ENCODE measurements at places on chromosomes 5 and 9.

GRCh38 chr5:54440456-54440893 lies 15.0 kb upstream of the HSPB3 start:
- no peak for DNase-seq

DNA sequence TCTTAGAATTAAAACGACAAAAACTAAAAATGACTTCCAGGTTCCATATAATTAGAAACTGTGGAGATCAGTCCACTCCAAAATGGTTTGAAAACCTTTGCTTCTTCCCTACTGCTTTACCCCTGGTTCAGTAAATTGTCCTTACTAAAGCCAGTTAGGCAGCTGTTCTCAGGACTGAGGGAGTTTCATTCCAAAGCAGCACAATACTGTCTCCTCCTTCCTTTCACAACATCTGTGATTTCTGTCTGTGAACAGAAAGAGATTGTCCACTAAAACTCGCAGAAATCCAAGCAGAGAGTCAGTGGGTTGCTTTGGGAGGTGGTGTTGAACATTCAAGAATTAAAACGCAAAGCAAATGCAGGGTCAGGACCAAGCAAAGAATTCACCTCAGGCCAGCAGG lies 740.8 kb upstream of the ZNF608 start:
- DNase-seq, result no peak

GRCh38 chr9:98154678-98155077 lies 35.7 kb upstream of the TRIM14 start:
- DNase-seq, result no peak

- no peak for DNase-seq
Observed at GRCh38 chr9:1034271-1034670, 15.9 kb upstream of the DMRT2 start.

- DNase-seq, result no peak
Observed at GRCh38 chr5:177426566-177427210, at the start of gene GRK6. GRK6 (plus strand) TSS chr5:177426676; CDS start chr5:177426846, 170 bp downstream.

GRCh38 chr9:95484225-95484624 lies 32.5 kb downstream of the PTCH1 start:
- DNase-seq, result no peak

DNA sequence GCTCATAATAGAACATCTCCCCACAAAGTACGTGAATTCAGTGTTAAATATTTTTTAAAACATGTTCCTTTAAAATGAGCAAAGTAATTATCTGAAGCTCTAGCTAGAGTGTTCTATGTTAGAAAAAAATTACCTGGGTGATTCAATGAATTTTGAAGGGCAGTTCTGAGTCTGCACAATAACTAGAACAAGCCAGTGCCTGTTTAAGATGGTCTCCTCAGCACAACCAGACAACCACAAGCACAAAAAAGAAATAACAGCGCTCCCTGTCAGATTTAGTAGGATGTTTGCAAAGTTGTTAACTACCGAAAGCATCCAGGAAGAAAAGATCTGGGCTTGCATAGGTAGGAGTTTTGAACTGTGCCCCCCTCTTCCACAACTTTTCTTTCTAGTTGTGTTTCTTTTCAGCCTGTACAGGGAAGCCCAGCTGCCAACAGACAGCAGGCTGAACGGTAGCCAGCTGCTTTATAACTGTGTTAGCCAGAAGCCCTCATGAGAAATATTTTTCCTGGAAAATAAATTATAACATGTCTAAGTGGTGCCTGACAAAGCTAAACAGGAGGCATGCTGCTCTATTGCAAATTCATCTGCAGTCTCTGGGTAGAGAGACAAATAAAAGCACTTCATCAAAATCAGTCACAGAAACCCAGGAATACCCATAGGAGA lies 1026.9 kb downstream of the MAT2B start:
- no peak for DNase-seq

GRCh38 chr9:95075700-95076099 lies 241.8 kb downstream of the FANCC start:
- no peak for DNase-seq

DNA sequence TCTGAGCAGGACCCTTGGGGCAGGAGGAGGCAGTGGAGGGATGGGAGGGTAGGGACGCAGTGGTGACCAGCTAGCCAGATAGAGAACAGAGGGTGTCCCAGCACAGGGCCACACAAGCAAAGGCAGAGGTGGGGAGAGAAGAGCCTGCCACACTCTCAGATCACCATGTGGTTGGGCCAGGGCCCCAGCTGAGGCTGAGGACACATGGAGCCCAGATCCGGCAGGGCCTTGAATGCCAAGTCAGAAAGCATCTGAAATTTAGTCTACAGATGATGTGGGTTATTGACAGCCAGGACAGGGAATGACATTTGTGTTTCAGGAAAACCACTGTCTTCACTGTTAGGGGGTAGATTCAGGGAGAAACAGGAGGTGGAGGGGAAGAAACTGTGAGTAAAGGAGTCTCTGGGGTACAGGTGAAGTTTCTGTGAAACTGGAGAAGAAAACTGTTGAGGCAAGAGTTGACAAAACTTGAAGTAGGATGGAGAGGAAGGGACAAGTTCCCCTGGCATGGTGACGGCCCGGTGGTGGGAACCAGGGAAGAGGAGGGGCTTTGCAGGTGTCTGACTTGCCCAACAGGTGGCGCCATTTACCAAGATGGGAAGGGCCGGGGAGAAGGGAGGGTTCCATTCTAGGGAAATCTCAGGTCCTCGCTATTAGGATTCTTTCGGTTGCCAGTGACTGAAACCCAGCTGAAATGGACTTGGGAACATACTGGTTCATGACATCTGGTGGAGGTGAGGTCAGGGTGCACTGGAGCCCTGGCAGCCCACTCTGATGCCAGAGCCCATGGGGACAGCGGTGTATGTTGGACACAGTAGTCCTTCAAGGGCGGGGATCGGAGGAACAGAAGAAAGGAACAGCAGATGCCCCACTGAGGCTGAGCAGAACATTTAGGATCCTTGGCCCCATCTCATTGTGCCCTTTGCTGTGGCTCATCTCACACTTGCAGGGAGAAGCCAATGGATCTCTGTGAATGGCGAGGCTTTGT lies 100.1 kb downstream of the KCNIP1 start:
- peak; percentile 4 for DNase-seq

- peak; percentile 3 for DNase-seq
Observed at GRCh38 chr9:132412089-132412488, 2.1 kb downstream of the CFAP77 start.

DNA sequence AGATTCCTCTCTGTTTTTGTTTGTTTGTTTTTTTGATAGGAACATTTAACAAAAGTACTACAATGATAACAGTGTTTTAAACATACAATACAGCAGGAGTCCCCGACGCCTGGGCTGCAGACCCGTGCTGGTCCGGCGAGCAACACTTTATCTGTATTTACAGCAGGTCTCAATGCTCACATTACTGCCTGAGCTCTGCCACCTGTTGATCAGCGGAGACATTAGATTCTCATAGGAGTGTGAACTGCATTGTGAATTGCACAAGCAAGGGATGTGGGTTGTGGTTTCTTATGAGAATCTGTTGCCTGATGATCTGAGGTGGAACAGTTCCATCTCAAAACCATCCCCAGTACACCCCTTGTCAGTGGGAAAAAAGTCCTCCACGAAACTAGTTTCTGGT lies 1068.5 kb upstream of the CDH10 start:
- no peak for DNase-seq

GRCh38 chr5:38509185-38509584 lies 47.3 kb downstream of the LIFR start:
- peak; percentile 47 for DNase-seq

- no peak for DNase-seq
Observed at GRCh38 chr9:8963885-8964284, 1164.3 kb upstream of the DMAC1 start.

DNA sequence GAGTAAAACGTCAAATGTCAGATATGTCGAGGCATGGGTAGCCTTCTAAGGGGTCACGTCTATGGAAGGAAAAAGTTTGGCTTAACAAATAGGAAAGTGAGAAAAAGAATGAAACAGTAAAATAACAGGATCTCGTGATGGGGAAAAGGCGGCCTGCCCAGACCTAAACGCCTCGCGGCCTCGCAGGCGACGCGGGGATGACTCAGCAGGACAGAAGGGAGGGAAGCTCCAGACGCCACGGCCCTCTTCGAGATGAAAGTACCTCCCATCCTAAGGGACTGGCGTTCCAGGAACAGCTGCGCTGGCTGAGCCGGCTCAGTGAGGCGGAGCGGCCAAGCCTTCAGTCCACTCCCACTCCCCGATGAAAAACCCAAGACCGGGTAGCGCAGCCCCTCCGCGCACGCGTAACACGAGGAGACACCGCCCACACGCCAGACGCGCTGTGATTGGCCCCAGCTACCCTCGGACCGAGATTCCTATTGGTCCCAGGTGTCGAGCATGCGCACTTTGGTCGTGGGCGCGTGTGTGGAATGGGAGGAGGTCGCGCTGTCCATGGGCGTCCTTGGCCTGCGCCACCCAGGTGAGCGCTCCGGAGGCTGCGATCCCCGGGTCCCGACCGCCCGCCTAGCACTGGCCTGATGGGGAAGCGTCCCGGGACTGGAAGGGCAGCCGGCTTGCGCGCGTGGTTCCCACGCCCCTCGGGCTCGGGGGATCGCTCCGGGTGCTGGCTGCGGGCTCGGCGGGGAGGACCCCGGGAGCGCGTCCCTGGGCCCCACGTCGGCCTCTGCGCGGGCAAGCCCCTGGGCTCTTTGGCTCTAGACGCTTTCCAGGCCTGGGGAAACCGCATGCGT lies 588.5 kb downstream of the MTRR start:
- peak; percentile 99 for DNase-seq

DNA sequence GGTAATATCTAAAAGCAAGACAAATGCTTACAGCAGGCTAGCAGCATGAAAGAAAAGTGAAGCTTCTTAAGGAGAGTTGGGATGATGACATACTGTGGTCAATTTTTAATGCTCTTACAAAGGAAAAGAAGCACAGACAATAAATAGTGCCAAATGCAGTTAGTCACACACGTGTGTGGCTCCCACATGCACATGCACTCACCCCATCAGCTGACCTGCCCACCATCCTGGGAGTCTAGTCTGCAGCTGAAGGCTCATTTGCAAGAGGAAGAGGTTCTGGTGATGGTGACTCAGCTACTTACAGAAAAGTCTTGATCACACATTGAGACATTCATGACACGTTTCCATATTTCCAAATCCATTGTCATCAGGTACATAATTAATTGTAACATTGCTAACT lies 129.3 kb downstream of the MRPL36 start:
- peak; percentile 27 for DNase-seq

- DNase-seq, result no peak
Observed at GRCh38 chr9:14352503-14352902, 38.6 kb upstream of the NFIB start.

GRCh38 chr5:17238521-17239041 lies 21.1 kb downstream of the BASP1 start:
- peak; percentile 82 for DNase-seq

GRCh38 chr5:135539430-135540005 lies 3.8 kb upstream of the NEUROG1 start:
- no peak for DNase-seq

DNA sequence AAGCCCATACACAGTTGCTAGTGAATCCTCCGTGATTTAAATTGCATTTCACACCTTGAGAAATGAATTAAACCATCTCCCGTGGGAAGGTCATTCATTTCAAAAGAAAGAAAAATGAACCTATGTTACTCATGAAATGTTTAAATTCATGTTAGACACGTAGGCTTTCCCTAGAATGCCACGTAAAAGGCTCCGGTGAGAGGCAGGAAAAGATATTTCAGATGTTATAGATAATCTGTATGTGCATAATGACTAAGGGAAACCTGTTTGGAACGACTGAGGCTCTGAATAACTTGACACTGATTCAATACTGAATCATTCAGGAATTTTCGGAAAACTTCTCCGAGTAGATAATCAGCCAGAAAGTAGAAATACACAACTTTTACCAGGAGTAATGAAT lies 134.3 kb upstream of the ICE1 start:
- DNase-seq, result peak; percentile 8

GRCh38 chr5:98432378-98432777 lies 341.1 kb upstream of the RGMB start:
- no peak for DNase-seq

GRCh38 chr9:2228132-2228531 lies 213.0 kb downstream of the SMARCA2 start:
- DNase-seq, result no peak

DNA sequence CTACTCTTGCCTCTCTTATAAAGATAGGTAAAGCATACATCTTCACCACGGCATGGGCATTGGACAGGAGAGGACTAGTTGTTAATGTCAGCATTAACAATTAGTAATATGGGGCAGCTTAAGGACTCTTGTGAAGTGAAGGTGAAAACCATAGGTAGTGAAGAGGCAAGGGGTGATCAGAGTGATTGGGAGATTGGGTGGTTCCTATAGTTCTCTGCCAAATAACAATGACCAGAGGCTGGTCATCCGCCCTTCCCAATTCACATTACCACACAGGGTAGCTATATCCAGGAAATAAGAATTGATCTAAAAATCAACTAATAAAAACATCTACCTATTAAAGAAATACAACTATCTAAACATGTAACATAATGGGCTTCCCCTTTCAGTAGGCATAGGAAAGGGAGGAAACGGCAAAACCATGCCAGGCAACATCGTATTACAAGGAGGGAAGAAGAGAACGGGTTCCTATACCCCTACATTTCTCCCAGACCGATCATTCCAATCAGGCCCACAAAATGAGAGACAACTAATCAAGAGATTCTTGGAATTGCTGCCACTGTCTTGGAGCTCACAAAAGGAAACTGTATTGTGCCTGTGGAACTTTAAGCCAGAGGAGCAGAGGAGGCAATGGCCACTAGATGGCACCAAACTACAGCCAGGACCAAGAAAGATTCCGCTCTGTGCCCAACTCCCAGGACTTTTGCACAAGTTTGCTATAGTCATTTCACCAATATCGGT lies 121.6 kb downstream of the FBXL17 start:
- DNase-seq, result peak; percentile 74

DNA sequence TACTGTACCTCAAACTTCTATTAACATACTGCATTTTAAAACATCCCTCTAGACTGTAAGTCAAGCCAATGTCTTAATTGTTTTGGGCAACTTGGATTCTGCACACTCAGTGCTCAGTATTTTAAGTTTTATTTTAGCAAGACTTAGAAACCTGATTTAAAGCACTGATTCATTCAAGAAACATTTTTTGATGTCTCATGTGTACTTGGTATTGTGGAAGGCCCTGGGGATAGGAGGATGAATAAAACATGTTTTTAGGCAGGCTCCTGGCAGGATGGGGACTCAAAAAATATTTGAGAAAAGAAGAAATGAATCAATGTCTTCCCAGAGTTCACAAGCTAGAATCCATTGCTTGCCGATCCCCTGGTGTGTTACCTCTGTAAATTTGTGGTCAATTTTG lies 334.0 kb upstream of the PUM3 start:
- peak; percentile 38 for DNase-seq

- no peak for DNase-seq
Observed at GRCh38 chr5:156376751-156377150, 49.8 kb downstream of the SGCD start.

DNA sequence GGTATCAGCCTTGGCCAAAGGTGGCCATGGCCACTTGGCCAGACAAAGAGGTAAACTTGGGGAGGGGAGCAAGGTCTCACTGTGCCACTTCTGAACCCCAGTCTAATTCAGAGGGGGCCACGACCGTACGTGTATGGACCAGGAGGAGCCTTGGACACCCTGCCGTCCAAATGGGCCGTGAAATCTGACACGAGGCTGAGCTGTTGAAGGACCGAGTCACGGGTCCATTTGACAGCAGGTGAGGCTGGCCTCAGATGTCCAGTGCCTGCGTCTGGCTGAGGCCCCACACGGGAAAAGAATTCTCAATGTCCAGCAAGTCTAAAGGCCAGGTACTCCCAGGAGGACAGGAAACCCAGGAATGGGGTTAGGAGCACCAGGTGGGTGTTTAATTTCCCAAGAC lies 17.7 kb downstream of the CMBL start:
- no peak for DNase-seq

GRCh38 chr9:127503947-127504886 lies 52.9 kb downstream of the LRSAM1 start:
- DNase-seq, result peak; percentile 77

- DNase-seq, result no peak
Observed at GRCh38 chr9:19269582-19269981, 39.1 kb downstream of the DENND4C start.
